ENCODE measurements at places on chromosomes 5 and 9.

GRCh38 chr5:119080936-119081335, 10.0 kb downstream of the DMXL1 start:
- no peak for DNase-seq

DNA sequence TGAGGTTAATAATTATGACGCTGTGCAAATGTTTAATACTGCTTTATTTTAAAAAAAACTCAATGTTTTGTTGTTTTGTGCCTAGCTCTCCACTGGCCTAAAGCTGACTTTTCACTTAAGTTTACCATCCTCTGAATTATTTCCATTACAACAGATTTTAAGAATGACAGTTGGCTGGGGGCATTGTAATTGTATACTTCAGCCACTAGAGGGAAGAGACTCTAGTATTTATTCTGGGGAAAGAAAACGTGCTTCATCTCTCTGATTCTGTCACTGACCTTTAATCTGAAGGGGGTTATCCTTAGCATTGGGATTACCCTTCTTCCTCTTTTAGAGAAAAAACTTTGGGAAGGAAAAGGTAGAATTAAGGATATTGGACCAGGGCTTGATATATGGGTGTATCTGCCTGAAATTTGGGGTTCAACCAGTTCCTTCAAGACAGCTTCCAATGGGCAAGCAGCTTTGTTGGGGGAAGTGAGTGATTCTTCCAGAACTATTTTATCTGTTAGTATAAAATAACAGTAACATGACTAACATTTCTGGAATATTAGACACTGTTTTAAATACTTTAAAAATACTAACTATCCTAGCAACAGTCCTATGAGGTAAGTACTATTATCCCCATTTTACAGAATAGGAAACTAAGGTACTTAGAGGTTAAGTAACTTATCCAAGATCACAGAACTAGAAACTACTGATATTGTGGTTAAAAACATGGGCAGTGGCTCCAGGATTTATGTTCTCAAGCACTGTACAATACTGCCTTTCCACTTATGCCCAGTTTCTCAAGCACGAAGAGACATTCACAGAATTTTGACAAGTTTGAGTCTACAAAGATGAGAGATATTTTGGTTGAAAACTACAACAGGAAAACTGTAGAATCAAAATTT, 208.4 kb downstream of the CD180 start:
- peak; percentile 43 for DNase-seq

DNA sequence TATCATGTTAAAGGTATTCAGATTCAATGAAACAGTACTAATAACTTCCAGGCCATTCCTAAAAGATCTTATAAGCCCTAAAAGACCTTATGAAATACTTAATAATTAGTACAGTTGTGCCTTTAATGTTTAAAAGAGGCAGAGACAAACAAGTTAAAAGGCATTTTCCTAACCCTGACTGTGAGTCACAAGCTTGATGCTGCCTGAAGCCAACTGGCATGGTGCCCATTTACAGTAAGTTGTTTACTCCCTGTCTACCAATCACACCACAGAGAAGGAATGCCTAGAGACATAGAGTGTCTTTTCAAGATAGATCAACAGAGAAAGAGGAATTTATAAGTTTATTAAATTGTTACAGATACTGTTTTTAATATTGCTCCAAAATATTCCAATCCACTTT, 47.8 kb downstream of the NR3C1 start:
- peak; percentile 94 for DNase-seq

DNA sequence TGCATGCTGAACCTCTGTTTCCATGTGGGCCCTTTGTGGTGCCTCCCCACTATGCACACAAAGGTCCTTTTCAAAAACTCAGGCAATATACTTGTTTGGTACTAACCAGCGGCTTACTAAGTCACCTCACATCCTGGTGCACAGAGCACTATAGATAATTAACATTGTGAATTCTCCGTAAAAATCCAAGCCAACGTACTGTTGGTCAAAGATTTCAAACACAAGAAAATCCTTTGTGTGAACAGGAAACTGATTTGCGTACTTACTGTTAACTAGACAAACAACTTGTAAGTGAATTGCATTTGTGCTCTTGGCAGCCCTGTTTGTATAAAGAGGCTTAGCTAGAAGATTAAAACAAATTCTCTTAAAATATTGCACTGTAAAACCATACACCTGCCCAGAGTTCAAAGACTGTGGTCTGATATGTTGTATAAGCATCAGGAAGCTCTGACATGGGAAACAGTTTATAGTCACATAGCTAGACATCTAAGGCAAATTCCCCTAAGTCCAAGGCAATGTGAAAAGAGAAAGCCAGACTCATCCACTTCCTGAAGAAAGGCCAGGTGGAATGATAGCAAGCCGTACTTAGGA, 125.0 kb upstream of the SLC12A2 start:
- DNase-seq: no peak

DNA sequence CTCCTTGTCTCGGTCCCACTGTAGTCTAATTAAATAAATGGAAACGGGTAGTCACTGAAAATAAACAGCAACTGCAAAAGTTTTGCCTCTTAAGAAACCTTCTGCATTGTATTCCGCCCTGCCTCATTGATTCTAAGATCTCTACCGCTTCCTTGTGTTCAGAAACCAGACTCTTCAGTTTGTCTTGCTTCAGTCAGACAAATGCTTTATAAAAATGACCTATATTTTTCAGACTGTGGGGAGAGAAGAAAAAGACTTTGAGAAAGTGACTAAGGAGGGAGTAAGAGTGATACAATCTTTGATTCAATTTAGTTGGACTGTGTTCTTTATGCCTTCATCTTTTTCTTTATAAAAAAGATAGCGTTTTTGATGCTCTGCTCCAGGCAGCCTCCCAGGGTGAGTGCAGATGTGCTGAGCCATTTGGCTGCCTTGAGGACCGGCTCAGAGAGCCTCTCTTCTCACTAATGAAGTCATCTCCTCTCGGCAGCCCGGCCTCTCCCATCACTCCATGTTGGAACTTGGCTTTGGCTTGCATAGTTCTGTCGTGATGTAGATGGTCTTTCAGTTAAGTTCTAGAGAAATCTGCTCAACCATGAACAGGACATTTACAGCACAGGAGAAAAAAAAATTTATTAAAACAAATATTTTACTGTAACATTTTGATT, 4.0 kb upstream of the VCAN start:
- DNase-seq: peak; percentile 71

DNA sequence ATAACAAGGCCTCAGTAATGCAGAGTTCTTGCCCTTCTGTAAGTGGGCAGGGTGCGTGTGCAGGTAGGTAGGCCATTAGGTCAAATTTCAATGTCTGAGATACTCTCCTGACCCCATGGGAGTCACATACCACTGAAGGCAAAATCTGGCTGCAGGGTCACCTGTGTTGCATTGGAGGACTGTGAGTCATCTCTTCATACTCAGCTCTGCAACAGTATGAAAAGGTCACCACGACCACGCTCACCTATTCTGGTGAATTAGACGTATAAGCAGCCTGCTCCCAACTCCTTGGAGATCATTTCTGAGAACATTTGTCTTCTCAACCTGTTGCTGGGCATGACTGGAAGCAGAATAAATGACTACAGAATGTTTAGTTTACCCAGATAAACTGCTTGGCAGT, 599.8 kb downstream of the PDE4D start:
- DNase-seq: no peak

GRCh38 chr9:8632493-8632892, 832.9 kb upstream of the DMAC1 start:
- DNase-seq: no peak

DNA sequence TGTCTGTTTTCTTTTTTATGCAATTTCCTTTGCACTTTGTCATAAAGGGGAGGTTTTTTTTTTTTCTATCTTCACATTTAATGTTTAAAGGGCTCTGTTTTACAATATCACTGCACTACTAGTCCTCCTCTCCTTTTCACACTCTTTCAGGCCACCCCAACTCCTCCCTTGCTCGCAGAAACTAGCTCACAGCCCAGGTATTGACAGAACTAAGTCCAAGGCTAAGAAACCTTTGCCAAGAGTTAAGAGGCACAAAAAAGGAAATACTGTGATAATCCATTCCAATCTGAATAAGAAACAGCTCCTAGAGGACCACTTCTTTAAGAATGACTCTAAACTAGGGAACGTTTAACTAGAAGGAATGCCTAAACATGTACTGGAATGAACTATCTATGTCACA, 1.1 kb upstream of the FGF10 start:
- DNase-seq: no peak

- DNase-seq: no peak
Observed at GRCh38 chr5:54696346-54696745, 178.8 kb downstream of the SNX18 start.

DNA sequence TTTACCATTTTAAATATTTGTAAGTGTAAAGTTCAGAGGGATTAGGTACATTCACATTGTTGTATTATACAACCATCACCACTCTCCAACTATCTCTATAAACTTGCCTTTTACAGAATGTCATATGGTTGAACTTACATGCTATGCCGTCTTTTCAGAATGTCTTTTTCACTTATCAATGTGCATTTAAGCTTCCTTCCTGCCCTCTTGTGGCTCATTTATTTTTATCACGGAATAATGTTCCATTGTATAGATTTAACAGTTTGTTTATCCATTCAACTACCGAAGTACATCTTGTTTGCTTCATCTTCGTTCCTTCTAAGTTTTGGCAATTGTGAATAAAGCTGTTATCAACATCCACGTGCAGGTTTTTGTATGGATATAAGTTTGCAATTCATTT, 133.3 kb upstream of the C6 start:
- no peak for DNase-seq

DNA sequence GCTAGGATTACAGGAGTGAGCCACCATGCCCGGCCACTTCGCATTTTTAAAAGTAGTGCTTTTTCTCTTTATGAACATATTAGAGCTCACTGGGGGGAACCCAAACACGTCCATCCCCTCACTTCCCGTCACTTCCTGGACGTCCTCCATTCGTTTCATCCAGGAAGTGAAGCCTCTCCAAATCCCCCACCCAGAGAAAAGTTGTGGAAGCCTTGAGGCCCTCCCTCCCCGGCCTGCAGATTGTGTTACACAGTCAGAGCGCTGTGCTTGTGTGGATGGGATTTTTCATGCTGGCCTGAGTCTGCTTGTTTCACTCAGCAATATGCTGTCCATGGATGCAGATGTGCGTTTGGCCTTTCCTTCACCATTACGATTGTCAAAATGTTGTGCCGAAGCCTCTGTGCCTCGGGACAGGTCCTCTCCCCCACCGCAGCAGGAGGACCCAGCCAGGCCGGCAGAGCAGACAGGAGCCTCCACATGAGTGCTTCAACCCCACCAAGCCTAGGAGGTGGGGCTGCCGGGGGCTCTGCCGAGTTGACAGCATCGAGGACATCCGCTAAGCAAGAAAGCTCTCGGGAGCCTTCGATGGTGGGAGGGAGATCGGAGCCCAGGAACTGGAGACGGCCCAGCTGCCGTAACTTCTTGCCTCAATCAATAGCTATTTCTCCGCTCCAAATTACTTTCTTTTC, 121.6 kb upstream of the PPP1R26 start:
- DNase-seq: no peak

DNA sequence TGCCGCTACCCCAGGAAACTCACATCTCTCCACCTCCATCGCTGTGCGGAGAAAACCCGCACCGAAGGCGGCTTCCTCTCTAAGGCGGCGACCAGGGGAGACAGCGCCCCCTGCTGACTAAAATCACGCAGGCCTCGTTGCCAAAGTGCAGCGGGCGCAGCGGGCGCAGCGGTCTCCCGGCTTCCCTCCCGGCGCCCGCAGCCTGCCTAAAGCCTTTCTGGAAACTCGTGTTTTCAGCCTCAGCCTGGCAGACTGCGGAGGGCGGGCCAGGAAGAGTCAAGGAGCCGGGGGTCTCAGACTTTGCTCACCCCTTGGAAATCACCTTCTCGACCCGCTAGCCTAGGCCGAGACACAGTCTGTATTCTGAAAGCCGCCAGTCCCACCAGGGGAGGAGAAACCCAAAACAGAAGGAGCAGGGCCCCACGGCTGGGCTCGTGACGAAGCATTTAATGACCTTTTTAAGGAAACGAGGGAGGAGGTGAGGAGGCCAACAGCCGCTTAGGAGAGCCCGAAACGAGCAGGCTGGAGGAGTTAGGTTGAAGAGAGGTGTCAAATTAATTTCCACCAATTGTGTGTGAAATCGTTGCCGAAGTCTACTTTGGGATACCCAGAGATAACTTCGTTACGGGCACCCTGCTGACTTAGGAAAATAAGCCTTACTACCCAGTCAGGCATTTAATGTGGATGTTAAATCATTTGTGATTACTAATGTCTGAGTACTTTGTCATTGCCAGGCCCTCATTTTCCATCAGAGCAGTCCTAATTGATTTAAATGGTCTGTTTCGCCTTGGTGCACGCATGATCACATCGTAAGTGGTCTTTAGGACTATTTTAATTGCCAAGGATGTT, 7.3 kb upstream of the FOXB2 start:
- peak; percentile 48 for DNase-seq

GRCh38 chr9:20512636-20513035, 109.7 kb downstream of the MLLT3 start:
- no peak for DNase-seq

DNA sequence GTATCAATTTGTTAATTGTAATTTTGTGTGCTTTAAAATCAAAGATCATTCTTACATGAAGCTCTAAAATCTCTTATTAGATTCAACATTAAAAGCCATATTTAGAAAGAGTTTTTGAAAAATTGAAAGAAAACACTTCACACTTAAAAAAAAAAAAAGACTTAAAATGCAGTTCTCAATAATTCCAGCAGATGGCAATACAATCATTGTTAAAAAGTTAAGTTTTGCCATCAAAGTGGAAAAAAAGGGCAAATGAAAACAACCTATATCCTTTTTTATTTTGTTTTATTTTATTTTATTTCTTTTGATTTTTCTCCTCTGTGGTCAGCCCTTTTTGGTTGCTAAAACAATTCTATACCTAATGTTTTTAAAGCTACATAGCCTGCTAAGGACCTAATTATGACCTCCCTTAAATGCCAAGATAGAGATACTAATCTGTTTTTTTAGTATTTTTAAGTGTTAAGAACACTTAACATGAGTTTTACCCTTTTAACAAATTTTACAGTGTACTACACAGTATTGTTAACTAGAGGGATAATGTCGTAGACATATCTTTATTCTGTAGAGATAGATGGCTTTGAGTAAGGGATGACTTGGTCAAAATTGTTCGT, 154.2 kb upstream of the DAB2 start:
- DNase-seq: peak; percentile 33

DNA sequence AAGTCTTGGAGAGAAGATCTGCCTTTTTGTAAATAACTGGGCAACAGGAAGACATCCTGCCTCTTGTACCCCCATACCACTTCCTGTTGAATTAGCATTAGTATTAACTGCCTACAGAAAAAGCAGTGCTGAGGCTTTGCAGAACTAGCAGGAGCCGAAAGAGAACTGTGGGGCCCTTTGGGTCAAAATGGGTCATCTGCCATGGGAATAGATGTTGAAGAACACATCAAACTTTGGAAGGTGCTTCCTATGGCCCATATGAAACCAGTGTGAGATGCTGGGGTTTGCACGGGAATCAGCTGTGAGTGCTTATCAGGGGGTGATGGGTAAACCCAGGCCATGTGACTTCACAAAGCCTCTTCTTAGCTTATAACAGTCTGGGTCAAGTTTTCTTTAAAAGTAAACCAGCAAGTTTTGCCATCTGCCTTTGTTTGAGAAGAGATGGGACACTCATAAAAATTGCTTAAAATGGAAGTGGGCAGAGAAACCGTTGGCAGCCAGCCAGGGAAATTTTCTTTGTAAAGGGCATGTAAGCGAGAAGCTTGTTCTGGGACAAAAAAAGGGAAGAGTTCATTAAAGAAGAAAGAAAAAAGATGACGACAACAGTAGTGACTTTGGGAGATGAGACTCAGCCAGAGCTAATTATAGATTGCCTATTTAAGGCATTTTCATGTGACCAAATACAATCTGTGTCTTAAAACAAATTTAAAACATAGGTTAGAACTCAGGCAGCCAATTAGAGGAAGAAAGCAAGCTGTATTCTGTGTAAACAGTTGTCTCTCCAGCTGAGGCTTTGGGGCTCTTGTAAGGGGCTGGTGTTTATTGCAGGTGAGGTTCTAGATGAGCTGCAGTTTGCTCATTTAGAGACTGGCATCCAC, 4.4 kb downstream of the SLC25A25 start:
- peak; percentile 77 for DNase-seq

Data from fibroblast of skin of right biceps (primary cell).